Brain pericyte (primary cell): ENCODE measurements at places on chromosomes 6 and 20.

- DNase-seq, result no peak
Measured at GRCh38 chr20:20366876-20367574, 879 bp upstream of the INSM1 start.

DNA sequence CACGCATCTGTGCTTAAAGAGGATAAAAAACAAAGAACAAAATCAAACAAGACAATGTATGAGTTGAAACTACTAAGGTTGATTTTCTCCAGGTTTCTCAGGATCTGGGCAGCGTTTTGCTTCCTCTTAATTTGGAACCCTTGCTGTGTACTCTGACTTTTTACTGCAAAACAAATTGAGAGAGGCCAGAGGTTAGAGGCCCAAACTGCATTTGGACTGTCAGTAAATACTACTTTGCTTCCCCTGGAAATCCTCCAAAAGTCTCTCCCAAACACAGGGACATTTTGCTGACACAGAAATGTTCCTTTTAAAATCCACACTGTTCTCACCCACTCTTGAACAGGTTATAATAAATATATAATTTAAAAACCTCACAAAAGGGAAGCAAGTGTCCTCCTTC, 1.1 kb downstream of the ARG1 start:
- DNase-seq, result no peak

GRCh38 chr20:48763216-48763914, 64.4 kb downstream of the PREX1 start:
- no peak for DNase-seq

DNA sequence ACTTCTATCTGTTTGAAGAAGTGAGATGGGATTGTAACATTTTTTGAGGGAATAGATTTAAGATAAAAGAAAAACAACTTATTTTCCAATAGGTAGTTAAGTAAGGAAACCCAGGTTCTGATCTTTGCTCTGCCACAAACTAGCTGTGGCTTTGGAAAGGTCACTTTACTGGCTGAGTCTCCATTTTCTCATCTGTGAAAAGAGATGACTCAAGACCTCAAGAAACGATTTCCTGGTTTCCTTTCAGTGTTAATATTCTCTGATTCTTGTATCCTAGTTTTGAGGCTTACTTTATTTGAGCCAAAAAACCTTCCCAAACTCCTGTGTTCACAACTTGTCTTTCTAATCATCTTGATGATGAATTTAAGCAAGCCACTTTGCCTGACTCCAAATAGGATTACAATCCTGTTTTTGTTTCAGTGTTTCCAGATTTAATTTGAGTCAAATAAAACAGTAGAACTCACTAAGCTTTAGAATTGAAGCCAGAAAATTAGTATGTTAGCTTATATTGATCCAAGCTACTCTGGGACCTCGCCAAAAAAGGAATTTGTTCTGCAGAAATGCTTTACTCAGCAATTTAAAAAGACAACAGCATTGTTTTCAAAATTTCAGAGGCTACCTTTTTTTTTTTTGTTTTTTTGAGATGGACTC, 51.1 kb downstream of the ENPP1 start:
- DNase-seq, result no peak

GRCh38 chr20:50438986-50439407, 71.2 kb upstream of the PTPN1 start:
- DNase-seq, result no peak

- no peak for DNase-seq
Measured at GRCh38 chr20:56736285-56736857, 107.3 kb downstream of the TFAP2C start.

- DNase-seq, result no peak
Measured at GRCh38 chr6:110329714-110330436, 28.3 kb downstream of the METTL24 start.
